Stimulated activated CD8-positive, alpha-beta memory T cell treated with anti-CD3 and anti-CD28 coated beads, Interleukin-15, amount 100 ng/mL, for 24 hours (primary cell): ENCODE measurements at places on chromosomes 2 and 18.

DNA sequence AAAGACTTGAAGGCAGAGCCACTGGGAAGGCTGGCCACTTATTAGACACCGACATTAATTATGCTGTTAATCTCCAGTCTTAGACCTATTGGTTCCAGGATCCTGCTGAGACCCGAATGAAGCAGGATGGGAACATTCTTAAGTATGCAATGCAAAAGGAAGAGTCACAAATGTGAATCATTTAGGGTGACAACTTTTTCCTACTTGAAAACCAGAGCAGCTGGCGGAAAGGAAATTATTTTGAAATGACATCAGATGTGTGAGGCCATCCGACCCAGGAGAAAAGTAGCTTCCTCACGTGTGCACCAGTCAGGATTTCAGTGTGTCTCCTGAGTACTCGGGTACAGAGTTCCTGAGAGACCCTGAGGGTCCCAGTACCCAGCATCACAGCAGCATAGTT lies 222.9 kb upstream of the NCKAP5 start:
- DNase-seq = no peak

DNA sequence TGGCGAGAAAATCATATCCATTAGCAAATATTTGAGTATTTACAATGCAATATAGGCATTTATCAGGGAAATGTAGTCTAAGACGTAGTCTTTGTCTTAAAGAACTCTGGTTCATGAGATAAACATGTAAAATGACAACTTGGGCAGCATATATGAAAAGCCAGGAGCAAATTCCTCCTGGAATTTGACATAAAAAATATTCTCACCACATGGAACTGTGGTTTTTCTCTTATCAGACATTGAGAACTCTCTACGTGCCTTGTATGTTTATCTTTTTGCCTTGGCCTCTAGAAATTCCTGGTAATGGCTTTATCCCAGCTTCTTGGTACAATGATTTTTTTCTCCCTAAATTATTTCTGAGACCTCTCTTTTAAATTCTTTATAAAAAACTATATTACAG lies 2.8 kb downstream of the MAPK4 start:
- no peak for DNase-seq

- DNase-seq = no peak
These were observed 26.9 kb downstream of the MYO1B start for GRCh38 chr2:191272064-191272463.

DNA sequence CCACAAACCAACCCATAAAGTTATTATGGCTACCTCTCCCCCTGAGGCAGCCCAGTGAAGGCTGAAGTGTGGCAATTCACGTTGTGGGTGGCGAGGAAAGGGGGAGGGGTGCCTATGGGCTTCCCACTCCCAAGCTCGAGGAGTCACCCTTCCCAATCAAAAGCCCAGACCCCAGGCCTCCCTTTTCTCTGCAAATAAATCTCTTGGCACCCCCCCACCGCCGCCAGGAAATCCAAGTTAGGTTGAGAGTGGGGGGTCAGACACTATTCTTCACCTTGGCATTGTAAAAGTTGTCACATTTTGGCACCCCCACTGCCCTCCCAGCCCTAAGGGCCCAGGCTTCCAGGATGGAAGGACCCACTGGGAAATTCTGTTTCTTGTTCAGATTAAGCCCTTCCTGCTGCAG lies 6.9 kb downstream of the ANKRD53 start:
- DNase-seq = no peak

DNA sequence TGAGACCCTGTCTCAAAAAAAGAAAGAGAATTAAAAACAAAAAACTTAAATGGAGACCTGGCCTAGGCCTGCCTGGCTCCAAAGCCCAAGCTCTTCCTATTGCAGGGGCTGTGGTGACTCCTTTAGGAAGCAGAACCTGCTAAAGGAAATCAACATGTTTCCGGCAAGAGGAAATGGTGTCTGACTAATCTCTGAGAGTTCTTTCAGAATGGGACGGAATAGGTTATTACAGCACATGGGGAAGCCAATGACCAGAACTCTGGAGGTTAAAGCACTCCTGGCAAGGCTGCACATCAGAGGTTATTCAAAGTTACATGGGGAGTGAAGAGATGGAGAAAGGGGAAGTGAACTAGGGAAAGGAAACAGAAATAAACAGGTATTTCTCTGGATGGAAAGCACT lies 21.4 kb downstream of the KIF3C start:
- no peak for DNase-seq

- no peak for DNase-seq
These were observed 73.9 kb upstream of the TTC27 start for GRCh38 chr2:32553829-32554432.

GRCh38 chr2:101175991-101176390 lies 24.8 kb upstream of the TBC1D8 start:
- DNase-seq = no peak

GRCh38 chr18:55863876-55864275 lies 275.9 kb upstream of the TCF4 start:
- DNase-seq = no peak

- DNase-seq = no peak
These were observed 32.2 kb downstream of the GPR39 start for GRCh38 chr2:132448771-132449170.

DNA sequence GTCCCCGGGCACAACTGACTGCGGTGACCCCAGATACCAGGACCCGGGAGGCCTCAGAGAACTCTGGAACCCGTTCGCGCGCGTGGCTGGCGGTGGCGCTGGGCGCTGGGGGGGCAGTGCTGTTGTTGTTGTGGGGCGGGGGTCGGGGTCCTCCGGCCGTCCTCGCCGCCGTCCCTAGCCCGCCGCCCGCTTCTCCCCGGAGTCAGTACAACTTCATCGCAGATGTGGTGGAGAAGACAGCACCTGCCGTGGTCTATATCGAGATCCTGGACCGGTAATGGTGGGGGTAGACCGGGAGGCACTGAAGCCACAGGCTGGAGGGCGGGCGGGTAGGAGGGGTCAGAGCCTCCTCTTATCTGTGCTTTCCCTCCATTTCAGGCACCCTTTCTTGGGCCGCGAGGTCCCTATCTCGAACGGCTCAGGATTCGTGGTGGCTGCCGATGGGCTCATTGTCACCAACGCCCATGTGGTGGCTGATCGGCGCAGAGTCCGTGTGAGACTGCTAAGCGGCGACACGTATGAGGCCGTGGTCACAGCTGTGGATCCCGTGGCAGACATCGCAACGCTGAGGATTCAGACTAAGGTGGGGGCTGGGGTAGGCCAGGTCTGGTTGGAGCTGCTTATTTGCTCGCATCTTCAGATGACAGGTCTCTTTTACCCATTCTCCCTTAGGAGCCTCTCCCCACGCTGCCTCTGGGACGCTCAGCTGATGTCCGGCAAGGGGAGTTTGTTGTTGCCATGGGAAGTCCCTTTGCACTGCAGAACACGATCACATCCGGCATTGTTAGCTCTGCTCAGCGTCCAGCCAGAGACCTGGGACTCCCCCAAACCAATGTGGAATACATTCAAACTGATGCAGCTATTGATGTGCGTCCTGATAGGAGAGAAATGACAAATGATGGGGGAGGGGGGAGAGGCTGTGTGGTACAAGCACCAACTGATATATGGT lies 780 bp downstream of the HTRA2 start:
- DNase-seq = no peak

DNA sequence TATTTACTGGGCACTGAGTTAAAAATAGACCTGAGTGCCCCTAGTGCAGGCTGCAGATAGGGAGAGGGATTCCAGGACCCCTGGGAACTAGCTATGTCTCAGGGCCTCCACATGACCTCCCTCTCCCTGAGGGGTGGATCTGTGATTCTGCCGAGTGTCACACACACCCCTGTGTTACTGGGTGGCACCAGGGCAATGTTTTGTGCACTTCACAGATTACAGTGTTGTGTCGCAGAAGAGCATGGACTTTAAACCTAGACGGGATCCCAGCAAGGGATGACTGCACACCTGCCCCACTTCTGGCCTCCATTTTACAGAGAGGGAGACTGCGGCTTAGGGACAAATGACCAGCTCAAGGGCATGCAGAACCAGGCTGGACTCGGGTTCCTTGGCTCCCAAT lies 65.6 kb downstream of the ZFP36L2 start:
- DNase-seq = no peak

GRCh38 chr2:27282892-27283291 lies 663 bp downstream of the TRIM54 start:
- DNase-seq = no peak

DNA sequence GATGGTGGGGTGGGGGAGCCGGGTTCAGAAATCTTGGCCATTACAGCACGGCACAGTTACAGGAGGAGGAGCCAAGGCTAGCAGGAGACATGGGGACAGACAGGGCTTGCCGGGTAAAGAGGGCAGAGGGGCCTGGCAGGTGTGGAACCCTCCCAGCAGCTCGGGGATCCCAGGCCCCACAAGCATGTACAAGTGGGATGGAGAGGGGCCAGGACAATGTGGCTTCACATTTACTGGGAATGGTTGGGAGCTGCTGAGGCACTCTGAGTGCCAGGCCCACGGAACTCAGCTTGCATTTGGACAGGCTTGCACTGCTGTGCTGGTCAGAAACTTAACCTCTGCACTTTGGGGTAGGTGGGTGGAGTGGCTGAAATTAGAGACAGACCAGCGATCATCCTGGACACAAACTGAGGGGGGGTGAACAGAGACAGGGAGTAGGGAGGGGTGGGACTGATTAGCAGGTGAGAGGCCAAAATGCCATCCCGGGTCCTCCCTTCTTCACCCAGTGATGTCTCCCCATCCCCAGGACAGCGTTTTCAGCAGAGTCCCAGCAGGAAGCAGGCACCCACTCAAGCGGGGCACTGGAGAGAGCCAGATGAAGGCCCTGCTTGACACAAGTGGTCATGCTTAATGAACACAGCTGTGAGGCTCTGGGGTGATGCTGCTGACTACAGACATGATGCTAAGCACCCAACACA lies 9.6 kb downstream of the PER2 start:
- no peak for DNase-seq

- no peak for DNase-seq
These were observed 60.4 kb upstream of the TNP1 start for GRCh38 chr2:216920143-216920876.

- no peak for DNase-seq
These were observed 5.4 kb downstream of the DCC start for GRCh38 chr18:52345428-52345827.

DNA sequence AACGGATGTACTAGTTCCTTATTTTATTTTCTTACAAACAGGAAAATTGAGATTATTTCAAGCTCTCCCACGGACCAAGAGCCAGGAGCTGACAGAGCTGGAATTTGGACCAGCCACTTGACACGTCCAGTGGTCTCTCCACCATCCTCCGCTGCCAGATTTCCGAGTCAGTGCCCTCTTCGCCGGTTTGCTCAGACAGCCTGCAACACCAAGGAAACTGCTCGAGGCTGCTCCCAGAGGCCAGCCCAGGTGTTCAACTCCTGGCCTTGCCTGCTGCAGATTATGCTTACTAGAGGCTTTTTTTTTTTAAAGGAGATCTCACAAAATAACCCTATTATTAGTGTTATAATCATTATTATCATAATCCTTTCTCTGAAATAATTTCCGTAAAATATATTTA lies 779.8 kb downstream of the RNF144A start:
- DNase-seq = no peak

DNA sequence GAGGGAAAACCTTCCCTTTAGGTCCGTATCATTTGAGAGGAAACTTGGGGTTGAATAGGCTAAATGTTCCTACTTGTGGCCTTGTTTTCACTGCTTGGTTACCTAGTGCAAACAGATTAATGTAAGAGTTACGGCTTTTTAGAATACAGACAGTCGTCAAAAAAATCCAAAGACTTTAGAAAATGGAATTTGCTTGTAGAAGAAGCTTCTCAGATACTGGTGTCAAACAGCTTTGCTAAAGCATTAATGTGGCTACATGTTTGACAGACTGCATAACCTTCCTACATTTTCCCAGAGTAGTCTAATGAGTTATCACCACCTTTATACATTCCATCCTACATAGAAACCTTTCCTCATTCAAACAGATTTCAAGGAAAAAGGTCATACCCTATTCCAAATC lies 114.6 kb downstream of the FMNL2 start:
- no peak for DNase-seq
